ENCODE measurements at places on chromosomes 5 and 9.

GRCh38 chr5:168611165-168611564 lies 32.0 kb upstream of the PANK3 start:
- DNase-seq: no peak

DNA sequence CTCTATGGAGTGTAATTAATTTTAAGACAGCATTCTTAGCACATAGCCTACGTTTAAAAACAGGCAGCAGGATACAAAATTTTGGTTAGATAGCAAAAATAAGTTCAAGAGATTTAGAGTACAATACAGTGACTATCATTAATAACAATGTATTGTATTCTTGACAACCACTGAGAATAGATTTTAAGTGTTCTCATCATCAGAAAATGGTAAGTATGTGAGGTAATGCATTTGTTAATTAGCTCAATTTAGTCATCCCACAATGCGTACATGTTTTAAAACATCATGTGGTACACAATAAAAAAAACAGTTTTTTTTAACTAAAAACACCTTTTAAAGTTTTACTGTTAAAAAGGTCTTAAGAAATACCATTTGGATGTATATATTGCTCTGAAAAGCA lies 94.2 kb downstream of the MUSK start:
- DNase-seq: no peak

DNA sequence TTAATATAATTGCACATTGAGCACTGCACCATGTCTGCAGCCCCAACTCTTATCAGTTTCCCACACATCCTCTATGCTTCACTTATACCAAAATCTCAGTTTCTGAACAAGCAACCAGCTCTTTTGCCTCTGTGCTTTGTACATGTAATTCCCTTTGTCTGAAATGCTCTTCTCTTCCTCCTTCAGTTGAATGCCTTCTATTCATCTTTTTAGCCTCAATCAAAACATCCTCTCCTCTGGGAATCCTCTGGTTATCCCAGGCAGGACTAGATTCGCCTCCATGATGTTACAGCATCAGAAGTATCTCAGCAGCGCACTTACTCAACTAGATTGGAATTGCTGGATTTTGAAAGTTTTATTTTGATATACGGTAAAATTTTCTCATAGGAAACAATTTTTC lies 143.3 kb downstream of the GAS1 start:
- DNase-seq: no peak

DNA sequence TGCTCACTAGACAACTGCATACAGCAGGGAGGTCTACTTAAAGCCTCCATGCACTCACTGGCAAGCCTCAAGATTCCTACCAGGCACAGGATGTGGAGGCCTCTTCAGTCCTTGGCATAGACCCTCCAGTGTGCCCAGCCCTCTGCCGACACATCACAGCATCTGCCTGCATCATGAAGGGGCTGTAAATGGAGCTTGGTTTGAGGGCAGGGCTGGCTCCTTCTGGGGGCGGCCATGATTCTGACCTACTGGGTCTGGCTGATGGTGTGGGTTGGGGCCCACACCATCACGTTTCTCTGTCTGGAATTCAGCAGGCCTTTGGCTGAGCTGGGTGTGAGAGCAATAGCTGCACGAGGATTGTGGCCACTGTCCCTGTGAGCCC lies 84.9 kb upstream of the SHB start:
- no peak for DNase-seq

DNA sequence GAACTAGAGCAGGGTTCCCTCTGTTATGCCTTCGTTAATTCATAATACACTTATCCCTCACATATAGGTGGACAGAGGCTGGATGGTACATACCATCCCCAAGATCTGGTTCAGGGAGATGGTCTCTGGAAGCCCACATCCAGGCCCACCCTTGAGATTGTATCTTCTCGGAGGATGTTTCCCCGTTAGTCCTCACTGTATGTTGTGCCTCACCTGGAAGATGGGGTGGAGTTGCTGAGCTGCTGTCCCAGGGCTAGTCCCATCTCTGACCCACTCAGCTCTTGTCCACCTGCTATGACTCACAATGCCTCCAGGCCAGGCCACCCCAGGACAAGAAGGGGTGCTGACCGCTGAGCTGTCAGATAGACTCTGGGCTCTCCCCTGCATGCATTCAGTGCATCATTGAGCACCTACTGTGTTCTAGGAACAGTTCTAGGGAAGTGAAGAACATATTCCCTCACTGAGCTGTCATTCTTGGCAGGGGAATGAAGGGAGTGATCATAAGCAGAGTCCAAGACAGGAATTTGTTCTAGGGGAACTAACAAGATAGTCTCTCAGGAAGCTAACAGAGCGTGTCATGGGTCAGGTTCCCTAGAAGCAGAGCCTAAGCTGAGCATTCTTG lies at the start of gene CBY3:
TSS of gene CBY3 (minus strand) at position 255 of the 622 bp plus-strand sequence. CDS start at position 139, 116 bp downstream.
- DNase-seq: no peak

DNA sequence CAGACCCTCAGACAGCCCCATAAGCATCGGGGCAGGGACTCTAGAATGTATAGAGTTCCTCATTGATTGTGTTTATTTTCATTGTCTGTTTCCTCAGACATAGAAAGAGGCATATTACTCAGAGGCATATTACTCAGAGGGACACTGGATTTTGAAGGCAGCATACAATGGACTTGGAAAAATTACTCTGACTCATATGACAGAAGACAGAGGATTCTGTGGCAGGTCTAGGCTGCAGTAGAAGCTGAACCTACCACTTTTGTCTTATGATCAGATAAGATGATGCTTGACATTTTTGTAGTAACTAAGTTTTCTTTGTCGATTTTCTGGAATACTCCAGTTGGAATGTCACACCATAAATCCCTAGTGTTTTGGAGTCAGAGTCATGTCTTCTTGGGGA lies 105.2 kb downstream of the ST8SIA4 start:
- DNase-seq: no peak

GRCh38 chr5:155140646-155141045 lies 127.1 kb downstream of the KIF4B start:
- no peak for DNase-seq

GRCh38 chr5:16486711-16487111 lies 21.1 kb upstream of the ZNF622 start:
- no peak for DNase-seq

GRCh38 chr5:150458802-150459557 lies 9.4 kb upstream of the RPS14 start:
- DNase-seq: peak; percentile 67

GRCh38 chr9:123773783-123774182 lies 156.1 kb downstream of the DENND1A start:
- no peak for DNase-seq
